Stimulated activated naive B cell treated with anti-CD40 and anti-IgM and Interleukin-4, amounts not matched to agents 10 μg/mL and 1 μg/mL and 100 μg/mL, for 72 hours (primary cell): ENCODE measurements at places on chromosomes 3 and 15.

- DNase-seq = no peak
These were observed 232.5 kb downstream of the UACA start for GRCh38 chr15:70530906-70531305.

DNA sequence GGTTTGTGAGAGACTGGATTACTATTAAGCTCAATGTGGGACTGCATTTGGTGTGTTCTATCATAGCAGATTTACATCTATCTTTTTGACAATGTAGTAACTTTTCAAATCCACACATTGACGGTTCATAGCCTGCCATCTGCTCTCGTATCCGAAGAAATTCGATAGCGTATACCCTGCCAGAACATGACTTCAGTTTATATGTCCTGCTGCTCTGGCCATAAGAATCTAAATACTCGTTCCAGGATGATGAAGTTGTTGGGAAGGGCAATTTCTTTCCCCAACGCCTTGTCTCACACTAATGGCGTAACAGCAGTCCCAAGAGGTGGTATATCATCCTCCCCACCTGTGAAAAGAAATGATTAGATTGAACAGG lies 180.0 kb downstream of the LSAMP start:
- no peak for DNase-seq

DNA sequence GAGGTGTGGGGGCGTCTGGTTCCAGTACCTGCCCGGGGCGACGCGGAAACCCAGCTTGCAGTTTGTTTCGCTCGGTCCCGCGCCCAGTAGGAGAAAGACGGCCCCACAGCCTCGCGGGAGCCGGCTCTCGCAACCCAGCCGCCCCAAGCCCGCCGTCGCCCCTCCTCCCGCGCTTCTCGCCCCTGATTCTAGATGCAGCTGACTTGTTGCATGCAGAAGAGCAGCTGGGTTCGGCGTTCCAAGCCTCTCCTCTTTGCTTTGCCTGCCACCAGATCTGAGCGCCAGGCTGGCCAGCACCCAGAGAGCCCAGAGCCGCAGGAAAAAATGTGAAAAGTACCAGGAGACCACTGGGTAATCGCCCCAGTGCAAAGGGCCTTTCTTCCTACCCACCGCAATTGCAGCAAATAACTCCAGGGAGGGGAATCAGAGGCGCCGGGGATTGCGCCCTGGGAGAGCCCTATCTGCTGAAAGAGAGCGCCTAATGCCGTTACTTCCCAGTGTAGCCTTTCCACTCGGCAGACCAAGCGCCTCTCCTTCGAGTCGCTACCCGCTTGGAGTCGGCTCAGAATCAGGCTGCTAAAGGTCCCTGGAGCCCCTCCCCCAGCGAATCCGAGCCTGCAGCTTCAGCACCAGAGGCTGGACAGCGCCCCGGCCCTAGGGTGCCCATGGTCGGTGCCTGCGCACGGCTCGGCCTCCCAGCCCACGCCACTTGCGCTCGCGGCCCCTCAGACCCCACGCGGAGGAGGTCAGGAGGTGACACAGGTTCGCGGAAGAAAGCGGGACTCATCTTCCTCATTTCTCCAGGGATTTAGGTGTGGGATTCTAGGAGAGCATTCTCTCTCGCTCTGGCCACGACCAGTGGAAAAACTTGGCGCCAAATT lies 15.7 kb upstream of the AEN start:
- no peak for DNase-seq

DNA sequence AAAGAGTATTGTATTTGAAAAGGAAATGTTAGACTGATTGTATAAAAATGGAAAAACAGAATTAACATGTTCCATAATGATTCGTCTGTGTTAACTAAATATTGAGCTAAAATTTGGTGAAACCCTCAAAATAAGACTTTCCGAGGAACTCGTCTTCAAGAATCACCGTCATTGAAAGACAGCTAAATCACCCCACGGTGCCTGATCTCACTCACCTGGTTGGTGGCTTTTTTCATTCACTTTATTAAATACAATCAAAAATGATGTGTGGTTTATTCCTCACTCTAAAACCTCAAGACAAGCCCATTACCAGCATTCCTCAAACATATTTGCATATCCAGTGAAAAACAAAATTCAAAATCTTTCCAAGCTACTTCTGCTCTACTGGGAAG lies 153.9 kb downstream of the FOXP1 start:
- no peak for DNase-seq

DNA sequence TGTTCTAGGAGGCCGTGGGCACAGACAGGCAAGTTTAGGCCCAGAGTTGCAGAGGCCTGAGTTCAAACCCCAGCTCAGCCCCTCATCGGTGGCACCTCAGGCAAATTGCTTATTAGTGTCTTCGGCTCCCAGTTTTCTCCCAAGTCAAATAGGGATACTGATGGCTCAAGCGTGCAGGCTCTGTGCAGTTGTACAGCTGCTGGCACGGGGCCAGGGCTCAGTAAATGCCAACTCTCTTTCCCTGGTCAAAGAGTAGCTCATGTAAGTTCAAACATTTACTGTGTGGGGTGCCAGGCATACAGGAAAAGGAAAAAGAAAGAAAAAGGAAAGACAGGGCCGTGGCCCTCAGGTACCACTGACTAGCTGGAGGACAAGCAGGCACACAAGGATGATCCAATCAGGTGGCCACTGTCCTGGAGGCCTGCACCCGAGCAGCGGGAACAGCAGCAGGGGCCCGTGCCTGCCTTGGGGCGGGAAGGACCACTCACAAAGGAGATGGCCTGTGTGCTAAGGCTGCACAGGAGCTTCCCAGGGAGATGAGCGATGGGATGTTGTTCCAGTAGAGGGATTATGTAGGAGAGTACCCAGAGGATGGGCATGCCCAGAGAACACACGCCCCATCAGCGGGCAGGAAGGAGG lies 70.8 kb downstream of the TBC1D2B start:
- DNase-seq = no peak

DNA sequence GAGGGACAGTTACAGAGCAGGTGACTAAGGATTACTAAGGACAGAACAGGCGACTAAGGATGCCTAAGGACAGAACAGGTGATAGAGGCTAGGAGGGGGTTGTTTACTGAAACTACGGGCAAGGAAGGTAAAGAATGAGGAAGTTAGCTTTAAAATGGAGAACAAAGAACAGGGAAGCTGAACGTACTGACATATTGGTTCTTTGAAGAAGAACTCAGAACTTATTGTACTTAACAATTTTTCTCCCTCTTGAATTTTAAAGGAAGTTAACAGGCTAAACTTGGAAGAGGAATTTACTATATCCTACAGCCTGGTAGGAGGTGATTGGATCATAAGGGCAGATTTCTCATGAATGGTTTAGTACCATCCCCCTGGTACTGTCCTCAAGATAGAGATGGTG lies 290.2 kb downstream of the SHQ1 start:
- no peak for DNase-seq

DNA sequence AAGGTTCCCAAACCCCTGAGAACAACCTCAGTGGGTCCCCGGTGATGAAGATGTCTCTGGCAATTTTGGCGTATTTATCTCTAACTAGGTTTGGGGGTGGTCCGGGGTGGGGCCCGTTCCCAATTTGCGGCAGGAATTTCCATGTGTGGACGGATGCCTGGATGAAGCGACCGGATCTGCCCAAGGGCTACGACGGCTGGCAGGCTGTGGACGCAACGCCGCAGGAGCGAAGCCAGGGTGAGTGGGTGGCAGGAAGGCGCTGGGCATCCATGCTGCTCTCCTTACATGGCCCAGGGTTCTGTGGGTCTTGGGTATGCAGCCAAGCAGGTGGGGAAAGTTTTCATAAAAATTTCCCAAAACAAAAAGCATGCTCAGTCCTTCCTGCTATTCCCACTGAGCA lies 29.3 kb downstream of the TGM4 start:
- DNase-seq = no peak

DNA sequence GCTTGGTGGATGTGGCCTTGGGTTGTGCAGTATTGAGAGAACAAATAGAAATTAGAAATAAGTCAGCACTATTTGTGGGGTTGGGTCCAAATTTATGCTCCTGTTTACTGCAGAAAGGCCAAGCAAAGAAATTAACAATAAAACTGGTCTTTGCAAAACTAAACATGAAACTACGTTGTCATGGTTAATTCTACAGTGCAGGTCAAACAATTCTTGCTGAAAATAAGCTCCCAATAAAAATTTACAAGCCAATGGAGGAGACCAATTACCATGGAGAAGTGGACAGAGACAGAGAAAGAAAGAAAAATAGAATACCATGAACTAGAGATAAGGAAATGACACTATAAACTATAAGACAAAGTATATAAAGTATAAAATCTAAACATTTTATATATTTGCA lies 101.3 kb downstream of the CDIN1 start:
- no peak for DNase-seq

DNA sequence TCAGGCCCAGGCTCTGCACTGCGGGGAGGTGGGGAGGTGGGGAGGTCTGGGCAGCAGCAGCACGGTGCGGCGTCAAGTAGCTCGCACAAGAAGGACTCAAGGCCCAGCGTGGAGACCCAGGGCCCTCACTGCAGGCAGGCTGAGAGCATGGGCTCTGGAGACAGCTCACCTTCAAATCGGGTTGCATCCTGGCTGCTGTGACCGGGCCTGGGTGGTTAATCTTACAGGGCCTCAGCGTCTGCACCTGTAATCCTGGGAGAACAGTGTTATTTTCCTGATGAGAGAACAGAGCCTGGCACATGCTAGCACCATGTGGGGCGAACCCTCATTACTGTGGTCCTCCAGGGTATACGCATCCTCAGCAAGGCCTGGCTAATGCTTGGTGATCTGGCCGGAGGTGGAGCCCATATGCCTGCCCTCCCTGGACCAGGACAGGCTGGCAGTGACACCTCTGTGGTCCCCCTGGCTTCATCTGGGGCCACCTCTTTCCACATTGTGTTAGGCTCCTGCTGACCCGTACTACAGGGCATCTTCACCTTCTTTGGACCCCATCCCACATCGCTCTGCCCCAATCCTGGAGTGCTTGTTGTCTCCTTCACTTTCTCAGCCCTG lies 55.5 kb downstream of the RGMA start:
- no peak for DNase-seq

DNA sequence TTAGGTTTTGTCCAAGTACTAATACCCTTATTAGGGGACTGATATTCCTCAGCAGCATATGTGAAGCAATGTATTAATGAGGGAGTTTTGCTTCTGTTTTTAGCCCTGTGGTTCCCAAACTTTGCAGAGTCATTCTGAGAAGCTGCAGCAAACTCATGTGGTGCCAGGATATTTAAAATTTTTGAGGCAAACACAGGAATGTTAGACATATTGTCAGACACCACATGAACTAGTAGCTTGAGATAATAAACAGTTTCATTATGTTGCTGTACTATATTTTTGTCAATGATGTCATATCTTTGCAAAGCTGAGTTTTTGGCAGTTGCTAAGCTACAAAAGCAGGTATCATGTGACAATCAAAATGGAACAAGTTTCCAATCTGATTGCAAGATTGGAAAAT lies 36.6 kb downstream of the ATP6V1A start:
- no peak for DNase-seq

GRCh38 chr3:14199641-14200040 lies 21.0 kb downstream of the LSM3 start:
- DNase-seq = no peak

GRCh38 chr15:78396976-78397375 lies 41.0 kb upstream of the IREB2 start:
- DNase-seq = no peak

DNA sequence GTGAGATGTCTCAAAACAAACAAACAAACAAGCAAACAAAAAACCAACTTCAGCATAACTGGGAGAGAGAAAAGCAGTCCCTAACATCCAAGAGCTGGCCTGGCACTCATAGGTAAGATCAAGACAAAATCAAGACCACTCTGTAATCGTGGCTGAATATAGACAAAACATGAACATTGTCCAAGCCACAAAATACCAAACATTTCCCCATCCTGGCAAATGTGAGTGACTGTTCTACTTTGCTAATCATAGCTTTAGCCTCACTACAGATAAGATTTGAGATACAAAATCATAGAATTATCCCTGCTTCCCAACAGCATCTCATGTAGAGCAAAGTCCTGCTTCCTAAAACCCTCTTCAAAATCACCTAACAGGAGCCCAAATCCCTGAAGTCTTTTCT lies 116.7 kb upstream of the PRTG start:
- no peak for DNase-seq

DNA sequence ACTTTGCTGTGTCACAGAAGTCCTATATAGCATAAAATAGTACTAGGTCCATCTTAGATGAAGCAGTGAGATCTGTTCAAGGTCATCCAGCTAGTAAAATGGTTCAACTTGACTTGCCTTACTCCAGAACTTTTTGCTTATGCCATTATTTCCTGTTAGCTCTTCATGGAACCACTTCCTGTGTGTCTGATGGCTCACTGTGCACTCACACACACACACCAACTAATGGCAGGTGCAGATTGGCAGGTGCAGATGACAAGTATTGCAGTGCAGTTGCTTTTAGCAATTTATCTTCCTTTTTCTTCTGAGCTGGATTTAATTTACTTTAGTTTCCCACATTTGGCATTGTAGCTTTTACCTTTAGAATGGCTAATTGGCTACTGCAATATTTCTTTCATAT lies 29.8 kb downstream of the GOLGA8S start:
- no peak for DNase-seq

DNA sequence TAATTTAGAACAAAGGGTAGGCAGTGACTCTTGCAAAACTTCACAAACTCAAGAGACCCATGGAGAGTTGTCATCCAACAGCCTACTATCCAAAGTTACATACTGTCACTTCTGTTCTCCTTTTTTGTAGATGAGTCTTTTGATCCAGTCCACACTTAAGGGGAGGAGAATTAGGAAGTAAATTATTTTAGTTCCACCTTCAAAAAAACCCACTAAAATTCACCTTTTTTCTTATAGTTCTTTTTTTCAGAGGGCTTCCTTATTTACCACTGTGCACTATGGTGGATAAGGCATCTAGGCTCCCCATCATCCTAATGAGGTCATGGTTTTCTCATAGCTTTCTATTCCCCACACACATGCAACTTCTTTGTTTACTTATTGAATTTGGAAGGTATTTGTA lies 8.6 kb upstream of the TCAIM start:
- no peak for DNase-seq

DNA sequence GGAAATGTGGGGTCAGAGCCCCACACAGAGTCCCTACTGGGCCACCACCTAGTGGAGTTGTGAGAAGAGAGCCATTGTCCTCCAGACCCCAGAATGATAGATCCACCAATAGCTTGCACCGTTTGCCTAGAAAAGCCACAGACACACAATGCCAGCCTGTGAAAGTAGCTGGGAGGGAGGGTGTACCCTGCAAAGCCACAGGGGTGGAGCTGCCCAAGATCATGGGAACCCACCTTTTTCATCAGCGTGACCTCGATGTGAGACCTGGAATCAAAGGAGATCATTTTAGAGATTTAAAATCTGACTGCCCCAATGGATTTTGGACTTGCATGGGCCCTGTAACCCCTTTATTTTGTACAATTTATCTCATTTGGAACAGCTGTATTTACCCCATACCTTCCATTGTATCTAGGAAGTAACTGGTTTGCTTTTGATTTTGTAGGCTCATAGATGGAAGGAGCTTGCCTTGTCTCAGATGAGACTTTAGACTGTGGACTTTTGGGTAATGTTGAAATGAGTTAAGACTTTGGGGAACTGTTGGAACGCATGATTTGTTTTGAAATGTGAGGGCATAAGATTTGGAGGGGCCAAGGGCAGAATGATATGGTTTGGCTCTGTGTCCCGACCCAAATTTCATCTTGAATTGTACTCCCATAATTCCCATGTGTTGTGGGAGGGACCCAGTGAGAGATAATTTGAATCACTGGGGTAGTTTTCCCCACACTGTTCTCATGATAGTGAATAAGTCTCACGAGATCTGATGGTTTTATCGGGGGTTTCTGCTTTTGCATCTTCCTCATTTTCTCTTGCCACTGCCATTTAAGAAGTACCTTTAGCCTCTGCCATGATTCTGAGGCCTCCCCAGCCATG lies 49.0 kb downstream of the CD200 start:
- DNase-seq = peak; percentile 65
